ENCODE measurements at places on chromosomes 6 and 20.

- no peak for DNase-seq
Observed at GRCh38 chr6:36798852-36799251, 40.4 kb downstream of the CPNE5 start.

DNA sequence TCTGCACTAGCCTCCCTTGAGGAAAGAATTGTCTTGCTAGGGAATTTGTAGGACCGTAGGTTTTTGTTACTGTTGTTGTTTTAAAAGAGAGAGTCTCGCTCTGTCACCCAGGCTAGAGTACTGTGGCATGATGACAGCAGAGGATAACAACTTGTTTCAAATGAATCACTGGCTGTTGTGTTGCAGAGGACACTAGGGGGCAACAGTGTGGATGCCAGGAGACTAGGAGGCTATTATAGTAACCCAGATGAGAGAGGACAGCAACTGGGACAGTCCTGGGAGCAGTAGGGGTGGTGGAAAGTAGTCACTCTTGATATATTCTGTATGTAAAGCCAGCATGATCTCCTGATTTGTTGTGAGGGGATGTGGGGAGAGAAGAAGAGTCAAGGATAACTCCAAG, 41.8 kb upstream of the LAMA4 start:
- peak; percentile 43 for DNase-seq

DNA sequence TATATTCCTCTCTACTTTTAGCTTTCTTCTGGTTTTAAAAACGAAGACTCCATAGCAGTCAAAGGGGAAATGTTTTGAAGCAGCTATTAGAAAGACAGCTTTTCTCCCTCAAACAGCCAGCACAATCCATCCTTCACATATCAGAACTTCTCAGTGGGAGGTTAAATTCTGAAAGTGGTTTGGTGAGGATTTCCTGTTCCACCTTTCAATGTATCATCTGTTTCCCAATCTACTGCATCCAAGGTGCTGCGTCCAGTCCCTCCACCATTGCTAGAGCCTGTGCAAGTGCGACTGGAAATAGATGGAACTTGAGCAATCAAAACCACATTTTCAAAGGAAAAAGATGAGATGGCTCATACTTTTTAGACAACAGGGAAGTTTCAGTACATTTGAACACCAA, 508.3 kb upstream of the ARID1B start:
- DNase-seq = no peak

DNA sequence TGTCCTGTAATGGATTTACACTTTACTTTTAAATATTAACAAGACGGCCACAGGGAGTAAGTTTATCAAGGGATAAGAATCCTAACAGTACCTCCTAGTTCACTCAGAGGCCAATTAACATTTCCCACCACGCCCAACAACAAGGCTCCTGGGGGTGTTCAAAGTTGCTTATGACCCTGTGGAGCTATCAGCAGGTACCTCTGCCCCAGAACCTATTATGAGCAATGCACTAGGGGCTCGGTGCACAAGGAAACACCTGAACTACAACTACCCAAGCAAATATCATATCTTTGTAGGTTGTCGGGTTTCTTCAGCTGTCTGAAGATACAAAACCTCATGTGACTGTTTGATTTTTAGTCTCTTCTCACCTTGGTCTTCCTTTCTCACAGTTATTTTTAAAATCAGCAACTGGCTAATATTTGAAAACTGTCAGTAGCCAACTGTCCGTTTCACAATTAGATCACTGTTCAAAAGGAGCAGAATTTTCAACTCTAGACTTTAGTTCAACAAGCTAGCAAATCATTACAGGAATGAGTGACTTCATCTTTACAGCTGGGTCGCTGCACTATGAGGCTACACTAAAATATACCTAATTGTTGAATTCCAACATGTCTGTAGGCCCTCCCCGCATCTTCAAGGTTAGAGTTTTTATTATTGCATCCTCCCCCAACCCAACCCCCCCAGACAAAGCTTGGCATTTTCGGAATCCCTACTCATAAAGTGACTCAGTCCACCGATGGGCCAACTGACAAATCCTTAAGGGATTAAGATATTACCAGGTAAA, 38.1 kb downstream of the B4GALT5 start:
- DNase-seq = no peak

GRCh38 chr20:2692036-2692885, at the start of gene EBF4:
Gene EBF4 (plus strand): TSS chr20:2692780. CDS start chr20:2693646, 866 bp downstream.
- no peak for DNase-seq

DNA sequence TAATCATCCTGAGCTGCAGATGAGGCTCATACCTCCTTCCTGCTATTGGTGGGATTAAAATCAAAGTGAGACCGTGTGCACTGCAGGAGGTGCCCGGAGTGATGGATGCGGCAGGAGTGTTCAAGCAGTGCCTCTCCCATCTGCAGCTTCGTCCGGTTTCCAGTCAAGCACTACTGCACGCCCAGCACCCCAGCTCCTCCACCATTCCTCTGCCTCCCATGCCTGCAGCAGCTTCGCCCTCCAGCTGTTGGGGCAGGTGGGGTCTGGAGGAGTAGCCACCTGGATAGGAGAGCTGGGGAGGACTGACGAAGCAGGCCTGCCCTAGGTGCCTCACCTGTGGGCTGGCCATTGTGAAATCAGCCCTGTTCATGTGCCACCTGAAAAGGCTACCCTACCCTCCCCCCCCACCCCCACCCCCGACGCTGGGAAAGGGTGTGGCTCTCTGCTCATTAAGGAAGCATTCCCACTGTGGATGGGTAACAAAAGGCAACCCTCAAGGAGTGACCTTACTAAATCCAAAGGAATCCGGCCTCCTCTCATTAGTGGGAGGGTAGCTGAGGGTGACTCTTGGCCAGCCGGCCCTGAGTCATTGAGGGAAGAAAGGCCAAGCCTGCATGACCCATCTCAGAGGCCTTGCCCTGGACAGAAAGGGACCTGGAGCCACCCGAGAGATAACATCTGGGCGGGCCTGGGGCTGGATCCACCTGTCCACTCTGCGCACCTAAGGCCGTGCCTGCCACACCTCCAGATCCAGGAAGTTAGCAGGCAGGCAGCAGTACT, 115.9 kb upstream of the ARMC2 start:
- no peak for DNase-seq

- no peak for DNase-seq
Observed at GRCh38 chr20:25039697-25040437, 18.1 kb downstream of the ACSS1 start.

DNA sequence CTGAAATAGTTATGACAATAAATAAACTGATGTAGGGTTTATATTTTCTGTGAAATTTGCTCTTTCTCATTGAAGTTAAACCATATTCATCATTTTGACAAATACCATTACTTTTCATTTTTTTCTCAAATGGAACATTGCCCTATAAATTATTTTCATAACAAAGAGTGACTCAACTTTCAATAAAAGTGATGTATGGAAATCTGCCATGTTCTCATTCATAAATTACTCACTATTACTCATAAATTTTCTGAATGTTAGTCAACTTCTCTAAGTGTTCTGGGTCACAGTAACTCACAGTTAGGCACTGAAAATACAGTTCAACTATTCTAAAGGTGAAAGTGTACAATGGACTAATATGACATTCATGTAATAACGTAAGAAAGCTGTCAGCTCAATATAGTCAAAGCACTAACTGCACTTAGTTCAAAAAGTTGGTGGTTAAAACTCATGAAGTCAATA, 19.0 kb upstream of the STX11 start:
- no peak for DNase-seq

DNA sequence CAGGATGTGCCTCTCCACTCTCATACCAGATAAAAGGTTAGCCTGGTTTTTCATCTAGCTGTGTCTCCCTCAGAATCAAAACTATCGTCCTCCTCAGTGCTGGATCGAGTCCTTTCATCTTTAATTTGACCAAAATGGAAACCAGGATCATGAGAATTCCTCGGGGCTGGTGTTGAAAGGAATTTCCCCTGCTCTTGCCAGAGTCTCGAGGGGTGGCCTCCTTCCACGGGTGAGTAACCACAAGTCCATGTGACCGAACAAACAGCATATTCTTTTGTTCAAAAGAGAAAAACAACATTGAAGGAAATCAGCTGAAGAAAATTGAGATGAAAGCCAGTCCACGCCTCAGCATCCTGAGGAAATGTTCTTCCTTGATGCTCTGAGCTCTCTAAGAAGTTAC, 165.9 kb upstream of the CDYL start:
- no peak for DNase-seq

DNA sequence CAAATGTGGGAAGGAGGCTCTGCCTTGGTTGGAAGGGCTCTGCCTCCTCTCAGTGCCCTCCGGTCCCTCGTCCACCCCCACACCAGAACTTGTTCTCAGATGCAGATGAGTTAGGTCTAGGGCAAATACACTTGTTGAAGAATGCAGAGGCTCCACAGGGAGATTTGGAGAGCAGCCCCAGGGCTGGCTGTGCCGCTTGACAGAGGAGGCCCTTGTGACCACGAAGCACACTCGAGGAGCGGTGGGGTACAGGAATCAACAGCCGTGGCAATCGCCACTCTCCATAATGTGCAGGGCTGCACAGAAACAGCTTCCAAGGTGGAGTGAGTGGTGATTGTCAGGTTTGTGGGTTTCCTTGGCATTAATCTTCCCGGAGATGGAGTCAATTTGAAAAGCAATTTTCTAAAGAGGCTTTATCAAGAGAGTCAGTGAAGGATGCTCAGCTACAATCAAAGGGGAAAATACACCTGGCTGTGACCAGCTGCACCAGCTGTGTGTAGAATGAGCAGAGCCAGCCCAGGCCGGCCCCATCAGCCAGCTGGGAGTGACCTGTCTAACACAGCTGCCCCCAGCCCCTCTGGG, 59.5 kb downstream of the BFSP1 start:
- no peak for DNase-seq

GRCh38 chr6:108966855-108967755, 118.9 kb downstream of the ARMC2 start:
- peak; percentile 84 for DNase-seq

DNA sequence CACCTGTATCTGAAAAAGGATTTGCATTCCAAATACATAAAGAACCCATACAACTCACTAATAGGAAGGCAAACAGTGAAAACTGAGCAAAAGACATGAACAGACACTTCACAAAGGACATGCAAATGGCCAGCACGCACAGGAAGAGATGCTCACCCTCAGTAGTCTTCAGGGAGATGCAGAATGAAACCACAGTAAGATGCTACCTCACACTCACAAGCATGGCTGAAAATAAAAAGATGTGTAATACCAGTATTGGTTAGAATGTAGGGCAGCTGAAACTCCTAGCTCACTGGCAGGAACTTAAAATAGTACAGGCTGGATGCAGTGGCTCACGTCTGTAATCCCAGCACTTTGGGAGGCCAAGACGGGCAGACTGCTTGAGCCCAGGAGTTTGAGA, 64.6 kb downstream of the SNX5 start:
- DNase-seq = no peak

- DNase-seq = no peak
Observed at GRCh38 chr6:21476112-21476511, 117.4 kb upstream of the SOX4 start.

GRCh38 chr6:143093290-143093689, 32.6 kb downstream of the AIG1 start:
- no peak for DNase-seq

- DNase-seq = no peak
Observed at GRCh38 chr6:130161683-130162404, 60.9 kb downstream of the SAMD3 start.

GRCh38 chr20:39039261-39039660, 77.1 kb downstream of the DHX35 start:
- no peak for DNase-seq

- peak; percentile 75 for DNase-seq
Observed at GRCh38 chr6:27078734-27079357, 168.7 kb upstream of the PRSS16 start.

DNA sequence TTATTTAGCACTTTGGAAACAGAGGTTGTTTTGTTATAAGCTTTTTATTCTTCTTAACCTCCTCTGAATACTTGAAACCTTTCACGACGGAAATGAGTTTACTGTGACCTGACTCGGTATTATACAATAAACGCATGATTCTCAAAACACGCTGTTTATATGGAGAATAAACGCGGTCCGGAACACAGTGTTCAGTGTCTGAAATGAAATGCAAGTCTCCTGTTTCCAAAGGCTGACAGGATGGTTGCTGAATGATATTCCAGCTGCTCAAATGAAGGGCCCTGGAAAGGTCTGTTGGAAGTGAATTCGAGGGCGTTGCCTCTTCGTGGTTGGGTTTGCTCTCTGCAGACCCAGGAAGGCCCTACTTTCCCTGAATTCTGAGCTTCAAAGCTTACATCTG, 83.4 kb downstream of the RSPH3 start:
- no peak for DNase-seq

DNA sequence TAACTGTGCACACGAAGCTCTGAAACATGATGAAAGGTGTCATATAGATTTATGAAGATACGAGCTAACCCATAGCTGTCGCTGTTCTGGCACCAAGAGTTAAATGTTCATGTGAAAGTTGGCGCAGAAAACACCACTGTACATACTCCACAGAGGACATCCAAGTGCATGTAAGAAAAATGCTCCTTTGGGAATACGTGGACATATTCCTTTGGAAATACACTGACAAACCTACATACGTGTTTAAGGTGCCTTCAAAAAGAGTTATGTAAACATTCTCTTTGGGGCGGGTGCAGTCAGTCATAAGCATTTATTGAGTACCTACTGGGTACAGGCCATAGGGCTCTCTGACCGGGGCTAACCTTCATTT, 723 bp upstream of the ARID1B start:
- peak; percentile 61 for DNase-seq

- peak; percentile 49 for DNase-seq
Observed at GRCh38 chr20:47318586-47319516, 37.6 kb downstream of the ZMYND8 start.

DNA sequence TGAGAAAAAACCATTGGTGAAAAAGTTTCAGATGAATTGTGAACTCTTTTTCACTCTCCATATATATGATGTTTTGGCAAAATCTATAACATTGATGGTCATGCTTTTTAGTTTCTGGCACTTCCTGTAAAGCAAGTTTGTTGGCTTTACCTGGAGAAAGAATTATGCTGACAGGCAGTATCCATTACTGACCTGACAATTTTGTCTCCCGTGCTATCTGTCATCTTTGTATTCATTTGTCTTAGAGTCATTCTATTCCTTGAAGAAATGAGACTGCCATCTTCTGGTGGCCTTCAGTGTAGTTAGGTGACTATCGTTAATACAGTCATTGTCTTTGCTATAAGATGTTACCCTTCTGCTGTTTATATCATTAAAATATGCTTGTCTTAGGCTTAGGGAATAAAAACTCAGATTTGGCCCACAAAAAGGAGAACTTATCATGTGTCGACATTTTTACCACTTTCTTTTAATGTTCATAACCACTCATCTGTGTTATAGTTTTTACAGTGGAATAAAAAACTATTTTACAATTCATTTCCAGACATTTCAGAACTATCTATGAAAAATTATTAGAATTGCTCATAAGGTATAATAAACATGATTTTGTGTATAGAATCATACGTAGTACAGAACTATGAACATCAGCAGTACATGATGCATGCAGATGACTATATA, 707.0 kb downstream of the EPM2A start:
- DNase-seq = peak; percentile 64

DNA sequence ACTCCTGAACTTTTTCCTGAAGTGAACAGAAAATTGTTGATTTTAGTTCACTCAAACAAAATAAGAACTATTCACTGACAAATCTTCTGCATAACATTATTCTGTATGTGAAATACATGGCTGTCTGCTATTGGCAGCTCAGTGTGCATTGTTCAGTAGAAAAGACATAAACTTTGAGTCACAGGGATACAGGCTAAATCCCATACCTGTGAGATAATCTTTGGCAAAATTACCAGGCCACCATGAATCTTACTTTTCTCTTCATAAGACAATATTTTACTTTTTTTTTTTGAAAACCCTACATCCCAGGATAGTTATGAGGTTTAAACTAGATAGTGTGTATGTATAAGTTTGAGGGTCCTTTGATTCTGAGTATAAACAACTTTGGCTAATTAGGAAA, 224.8 kb downstream of the GRM1 start:
- no peak for DNase-seq

GRCh38 chr6:45933855-45934254, 81.8 kb downstream of the CLIC5 start:
- DNase-seq = no peak

Data from common myeloid progenitor, CD34-positive (primary cell).